ENCODE measurements at places on chromosomes 3 and 15.

DNA sequence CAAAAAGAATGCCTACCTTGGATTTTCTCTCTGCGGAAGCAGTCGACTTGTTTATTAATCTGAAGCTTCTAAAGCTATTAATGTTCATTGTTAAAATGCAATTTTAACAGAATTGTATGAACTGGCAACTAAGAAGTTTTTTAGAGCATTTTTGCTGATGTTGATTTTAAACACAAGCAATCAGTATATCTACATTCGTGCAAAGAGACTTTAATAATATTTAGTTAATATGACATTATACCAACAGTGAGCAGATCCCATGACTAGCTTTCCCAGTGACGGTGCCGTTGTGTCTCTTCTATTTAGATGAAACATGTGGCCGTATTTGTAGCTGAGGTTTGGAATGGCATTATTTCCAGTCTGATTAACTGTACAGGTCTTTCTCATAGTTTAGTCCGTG, 88.0 kb downstream of the PEX5L start:
- DNase-seq, result no peak

GRCh38 chr3:111333642-111334041, 208.4 kb upstream of the CD96 start:
- peak; percentile 20 for DNase-seq

- peak; percentile 86 for DNase-seq
Measured at GRCh38 chr15:25900901-25901300, 37.8 kb upstream of the ATP10A start.

DNA sequence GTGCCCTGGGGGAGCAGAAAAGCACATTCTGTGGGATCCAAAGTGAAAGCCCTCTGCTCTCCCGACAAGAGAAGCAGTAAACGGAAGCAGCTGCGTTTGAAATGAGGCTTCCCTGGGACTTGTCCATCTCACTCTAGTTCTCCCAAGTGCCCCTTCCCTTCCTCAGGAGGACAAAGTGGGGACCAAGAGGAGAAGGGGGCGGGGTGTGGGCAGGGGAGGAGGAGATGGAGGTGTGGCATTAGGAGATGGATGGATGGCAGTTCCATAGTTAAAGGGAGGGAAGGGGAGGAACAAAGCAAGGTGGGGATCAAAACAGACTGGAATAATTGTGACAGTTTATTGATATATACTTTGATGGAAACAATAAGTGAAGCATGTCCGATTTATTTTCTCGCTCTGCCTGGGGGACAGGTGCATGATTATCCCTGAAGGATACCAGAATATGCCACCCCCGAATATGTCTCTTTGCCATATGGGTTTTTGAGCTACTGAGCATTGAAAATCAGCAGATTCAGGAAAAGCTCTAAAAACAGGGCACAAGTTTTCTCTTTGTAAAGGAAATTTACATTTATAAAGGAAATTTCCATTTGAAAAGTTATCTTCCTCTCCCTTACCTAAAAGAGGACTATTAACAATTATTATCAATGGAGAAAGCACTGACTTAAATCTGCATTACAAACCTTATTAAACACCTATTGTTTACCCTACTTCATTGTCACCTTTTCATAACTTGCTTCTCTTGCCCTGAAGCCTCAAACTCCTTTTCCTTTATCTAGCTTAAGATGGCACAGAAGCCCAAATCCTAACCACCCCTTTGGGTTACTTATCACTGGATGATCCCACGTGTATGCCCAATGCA, 58.9 kb upstream of the DAZL start:
- no peak for DNase-seq

- DNase-seq, result peak; percentile 73
Measured at GRCh38 chr3:183094711-183095110, 4.6 kb downstream of the MCCC1 start.

DNA sequence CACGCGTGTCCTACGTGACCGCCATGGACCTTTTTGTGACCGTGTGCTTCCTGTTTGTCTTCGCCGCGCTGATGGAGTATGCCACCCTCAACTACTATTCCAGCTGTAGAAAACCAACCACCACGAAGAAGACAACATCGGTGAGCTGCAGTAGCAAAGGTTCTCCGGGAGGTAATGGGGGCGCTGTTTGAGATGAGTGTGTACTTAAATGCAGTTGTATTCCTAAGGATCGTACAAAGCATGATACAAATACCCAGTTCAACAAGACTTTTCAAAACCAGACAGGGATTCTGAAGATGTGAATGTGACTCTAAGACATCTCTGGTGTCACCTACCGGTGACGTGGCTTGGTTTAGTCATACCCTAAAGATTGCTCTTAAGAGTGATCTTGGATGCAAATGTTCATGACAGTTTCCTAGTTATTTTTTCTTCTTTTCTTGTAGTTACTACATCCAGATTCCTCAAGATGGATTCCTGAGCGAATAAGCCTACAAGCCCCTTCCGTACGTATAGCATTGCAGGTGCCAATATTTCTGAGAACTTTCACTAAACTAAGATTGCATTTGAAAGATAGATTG, 556.6 kb downstream of the GABRG3 start:
- DNase-seq, result no peak

GRCh38 chr15:69568173-69569009, 115.8 kb downstream of the RPLP1 start:
- peak; percentile 64 for DNase-seq

- peak; percentile 64 for DNase-seq
Measured at GRCh38 chr3:192916371-192917027, 1.2 kb downstream of the MB21D2 start.

DNA sequence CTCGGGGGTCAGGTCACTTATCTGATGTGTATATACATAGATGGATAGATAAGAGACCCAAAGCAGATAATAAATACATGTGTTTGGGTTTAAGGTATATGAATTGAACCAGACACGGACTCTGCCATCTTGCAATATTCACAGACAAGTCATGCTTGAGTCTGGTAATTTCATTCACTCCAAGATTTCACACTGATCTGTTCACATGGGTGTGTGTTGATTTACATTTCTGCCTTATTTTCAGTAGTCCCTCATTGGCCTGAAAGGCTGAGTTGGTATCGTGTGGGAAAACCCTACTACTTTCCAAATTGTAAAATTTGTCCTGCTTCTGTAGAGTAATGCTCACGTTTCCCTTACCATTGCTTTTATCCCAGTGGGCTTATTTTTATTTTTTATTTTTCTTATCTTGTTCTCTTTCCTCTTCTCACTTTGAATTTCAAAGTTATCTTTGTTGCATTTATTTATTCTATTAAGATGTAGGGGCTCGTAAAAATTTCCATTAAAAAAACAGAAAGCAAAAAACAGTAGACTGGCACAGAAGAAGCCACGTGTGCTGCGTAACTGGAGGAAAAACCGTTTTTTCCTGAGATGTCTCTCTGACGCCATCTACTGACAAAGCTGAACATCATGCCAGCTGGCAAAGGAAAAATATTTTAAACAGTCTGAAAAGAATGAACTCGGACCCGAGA, 10.8 kb upstream of the MFSD1 start:
- DNase-seq, result peak; percentile 74

GRCh38 chr15:76285241-76285825, 25.9 kb downstream of the ETFA start:
- peak; percentile 13 for DNase-seq

- no peak for DNase-seq
Measured at GRCh38 chr3:23672628-23673027, 133.1 kb upstream of the UBE2E1 start.

GRCh38 chr3:38214560-38214959, 49.2 kb downstream of the OXSR1 start:
- peak; percentile 6 for DNase-seq

GRCh38 chr3:57604971-57605370, 7.8 kb upstream of the ARF4 start:
- no peak for DNase-seq

DNA sequence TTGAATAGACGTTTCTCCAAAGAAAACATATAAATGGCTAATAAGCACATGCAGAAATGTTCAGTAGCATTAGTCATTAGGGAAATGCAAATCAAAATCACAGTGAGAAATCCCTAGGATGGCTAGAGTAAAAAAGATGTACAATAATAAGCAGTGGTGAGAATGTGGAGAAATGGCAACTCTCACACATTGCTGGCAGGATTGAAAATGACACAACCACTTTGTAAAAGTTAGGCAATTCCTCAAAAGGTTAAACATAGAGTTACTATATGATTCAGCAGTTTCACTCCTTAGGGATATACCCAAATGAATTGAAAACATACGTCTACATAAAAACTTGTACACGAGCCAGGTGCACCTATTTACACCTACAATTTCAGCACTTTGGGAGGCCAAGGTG, 108.7 kb downstream of the ITPR1 start:
- DNase-seq, result no peak

GRCh38 chr3:97883736-97884135, 61.9 kb downstream of the CRYBG3 start:
- DNase-seq, result no peak

GRCh38 chr15:32643907-32644445, 2.5 kb downstream of the SCG5 start:
- no peak for DNase-seq

GRCh38 chr3:148150141-148150540, 547.6 kb upstream of the AGTR1 start:
- DNase-seq, result no peak

DNA sequence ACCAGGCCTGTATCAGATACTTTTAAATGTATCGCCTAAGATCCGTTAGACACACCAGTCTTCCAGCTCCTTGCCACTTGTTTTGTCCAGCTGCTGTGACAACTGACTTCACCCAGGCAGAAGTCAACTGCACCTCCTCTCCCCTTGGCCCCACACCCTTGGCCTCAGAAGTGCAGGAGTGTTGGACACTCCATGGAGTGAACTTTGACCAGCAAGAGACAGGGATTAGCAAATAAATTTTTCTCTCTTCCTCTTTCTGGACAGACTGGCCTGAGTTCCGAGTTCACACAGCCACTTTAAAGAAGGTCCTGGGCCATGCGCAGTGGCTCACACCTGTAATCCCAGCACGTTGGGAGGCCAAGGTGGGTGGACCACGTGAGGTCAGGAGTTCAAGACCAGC, 2.9 kb upstream of the CLN6 start:
- no peak for DNase-seq

DNA sequence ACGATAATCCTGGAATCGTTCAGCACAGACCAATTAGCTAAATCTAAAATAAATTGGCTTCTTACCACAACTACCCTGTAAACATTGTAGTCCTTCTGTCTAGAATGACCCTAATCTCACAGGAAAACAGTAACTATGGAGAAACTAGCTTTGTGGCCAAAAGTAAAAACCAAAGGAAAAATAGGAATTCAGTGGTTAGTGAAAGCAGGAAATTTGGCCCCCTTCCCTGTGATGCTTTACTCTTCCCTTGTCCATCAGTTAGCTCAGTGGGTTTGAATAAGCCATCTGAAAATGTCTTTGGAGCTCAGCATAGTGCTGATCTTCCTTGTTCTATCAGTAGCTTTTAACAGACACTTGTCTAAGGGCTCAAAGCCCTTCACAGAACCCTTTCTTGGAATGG, 1.6 kb downstream of the NMD3 start:
- DNase-seq, result peak; percentile 6

DNA sequence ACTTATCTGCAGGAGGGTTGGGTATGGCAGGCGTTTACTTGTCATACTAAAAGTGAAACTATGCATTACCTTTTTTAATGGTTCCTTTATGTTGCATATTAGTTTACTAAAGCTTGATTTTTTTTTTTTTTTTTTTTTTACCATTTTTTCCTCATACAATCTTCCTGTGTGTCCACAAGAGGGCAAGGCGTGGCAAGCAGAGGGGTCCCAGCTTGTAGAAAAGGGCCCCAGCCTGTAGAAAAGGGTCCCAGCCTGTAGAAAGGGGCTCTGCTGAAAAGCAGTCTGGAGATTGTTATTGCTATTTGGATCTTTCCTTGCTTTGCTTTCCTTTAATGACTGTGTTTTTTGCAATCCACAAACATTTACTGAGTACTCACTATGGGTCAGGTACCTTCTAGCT, 21.9 kb downstream of the MKRN2 start:
- DNase-seq, result no peak

DNA sequence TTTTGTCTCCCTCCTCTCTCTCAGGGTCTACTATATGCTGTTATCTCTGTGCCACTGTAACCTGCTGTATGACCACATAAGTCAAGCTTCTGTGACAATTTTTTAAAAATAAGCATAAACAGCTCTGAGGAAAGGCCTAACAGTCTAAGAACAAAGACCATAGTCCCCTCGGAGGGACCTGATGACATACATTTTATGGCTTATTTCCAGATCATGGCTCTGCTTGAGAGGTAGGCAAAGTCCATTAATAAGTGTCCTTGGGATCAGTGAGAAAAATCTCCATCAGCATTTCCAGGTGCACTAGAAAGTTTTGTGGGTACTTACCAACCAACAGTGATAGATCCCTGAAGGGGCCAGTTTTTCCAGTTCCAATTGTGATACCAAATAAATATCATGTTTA, 123.8 kb downstream of the TNIK start:
- no peak for DNase-seq

DNA sequence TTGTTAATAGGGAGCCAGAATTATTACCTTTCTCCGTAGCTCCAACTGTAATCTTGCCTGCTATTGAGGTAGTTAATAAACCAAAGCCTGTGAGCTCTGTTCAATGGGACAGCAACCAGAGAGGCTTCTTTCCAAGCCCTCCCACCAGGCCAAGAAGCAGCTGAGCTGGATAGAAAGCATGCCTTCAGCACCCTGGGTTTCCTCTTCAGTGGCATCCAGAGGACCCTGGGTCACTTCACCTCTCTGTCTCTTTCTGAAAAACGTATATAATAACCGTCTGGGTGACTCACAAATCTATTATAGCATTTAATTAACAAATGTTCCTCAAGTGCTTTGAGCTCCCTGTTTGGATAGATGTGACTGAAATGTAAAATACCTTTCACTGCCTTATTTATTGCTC, 420.0 kb downstream of the LPP start:
- no peak for DNase-seq

DNA sequence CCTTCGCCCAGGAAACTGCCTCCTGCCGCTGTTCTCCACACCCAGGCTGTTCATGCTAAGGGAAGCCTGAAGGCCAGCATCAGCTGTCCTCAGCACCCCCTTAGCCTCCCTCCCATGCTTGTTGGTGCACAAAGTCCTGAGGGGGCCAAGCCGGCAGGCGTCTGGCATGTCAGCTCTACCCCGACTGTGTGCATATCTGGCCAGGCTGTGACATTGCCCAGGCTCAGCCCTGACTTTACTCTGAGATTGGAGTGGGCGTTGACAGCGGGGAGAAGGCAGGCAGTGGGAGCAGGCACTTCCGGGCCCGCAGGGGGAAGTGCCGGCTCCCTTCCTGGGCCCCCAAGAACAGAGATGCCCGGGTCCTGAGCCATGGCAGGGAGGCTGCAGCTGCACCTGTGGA, 492.2 kb downstream of the AGBL1 start:
- DNase-seq, result no peak

DNA sequence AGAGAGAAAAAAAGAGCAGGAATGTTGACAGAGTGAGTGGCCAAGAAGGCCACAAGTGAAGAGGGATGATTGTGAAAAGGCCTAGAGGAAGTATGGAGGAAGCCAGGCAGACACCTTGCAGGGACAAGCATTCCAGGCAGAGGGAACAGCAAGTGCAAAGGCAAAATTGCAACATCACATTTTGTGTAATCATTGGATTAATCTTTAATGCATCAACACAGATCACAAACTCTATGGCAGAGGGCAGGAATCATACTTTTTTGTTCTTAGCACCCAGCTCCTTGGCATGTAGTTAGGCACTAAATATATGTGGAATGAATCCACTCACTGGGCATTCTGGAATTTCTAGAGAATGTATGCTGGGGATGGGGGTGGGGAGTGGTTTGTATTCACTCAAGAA, 312.1 kb upstream of the PROK2 start:
- DNase-seq, result no peak

GRCh38 chr3:46593979-46594378, 18.3 kb upstream of the FAM240A start:
- no peak for DNase-seq

- DNase-seq, result peak; percentile 5
Measured at GRCh38 chr3:52397676-52398399, 47.1 kb downstream of the SEMA3G start.

GRCh38 chr15:63973212-63974009, 72.9 kb downstream of the DAPK2 start:
- DNase-seq, result no peak
